CD4-positive, alpha-beta T cell treated with Interleukin-4 for 4 hours (primary cell): ENCODE measurements at places on chromosomes 4 and X.

DNA sequence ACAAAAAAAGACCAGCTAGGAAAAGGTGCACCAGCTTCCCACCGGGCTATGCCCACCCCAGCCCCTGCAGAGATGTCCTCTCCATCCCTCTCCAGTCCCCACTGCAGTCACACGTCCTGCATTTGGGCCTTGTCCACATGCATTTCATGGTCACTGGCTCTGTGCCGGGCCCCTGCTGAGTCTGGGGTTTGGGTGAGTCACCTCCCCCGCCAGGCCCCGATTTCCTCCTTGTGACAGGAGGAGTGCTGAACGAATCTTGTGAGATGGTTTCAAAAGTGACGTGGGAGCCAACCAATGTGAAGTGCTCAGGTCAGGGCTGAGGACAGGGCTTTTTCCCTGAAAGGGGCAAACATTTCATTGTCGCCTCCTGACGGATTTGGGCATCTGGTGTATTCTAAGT lies 7.1 kb downstream of the CPZ start:
- no peak for DNase-seq

DNA sequence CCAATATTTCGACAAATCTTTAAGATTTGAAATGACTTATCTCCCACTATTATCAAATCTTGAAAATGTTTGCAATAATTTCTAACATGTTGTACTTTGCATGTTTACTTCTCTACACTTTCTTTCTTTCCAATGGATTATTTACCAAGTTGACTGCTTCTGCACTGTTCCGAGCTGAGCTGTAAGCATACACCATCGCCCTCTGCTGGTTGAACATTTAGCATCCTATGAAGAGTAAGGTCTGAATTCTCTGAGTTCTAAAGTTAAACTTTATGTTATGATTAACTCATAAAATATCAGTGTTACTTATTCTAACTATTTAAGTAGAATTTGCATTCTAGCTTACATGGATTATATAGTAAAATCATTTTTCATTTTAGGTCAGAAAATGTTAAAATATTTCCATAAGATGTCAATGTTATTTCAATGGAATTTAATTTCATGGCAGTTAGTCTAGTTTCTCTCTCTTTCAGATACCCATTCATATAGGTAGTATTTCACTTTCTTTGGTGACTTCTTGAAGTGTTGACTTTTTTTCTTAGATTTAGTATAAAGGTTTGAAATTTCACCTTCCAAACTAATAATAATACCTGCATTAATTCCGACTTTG lies 137.4 kb downstream of the DKK2 start:
- DNase-seq, result no peak

GRCh38 chrX:69179380-69179911 lies 14.2 kb upstream of the PJA1 start:
- no peak for DNase-seq

DNA sequence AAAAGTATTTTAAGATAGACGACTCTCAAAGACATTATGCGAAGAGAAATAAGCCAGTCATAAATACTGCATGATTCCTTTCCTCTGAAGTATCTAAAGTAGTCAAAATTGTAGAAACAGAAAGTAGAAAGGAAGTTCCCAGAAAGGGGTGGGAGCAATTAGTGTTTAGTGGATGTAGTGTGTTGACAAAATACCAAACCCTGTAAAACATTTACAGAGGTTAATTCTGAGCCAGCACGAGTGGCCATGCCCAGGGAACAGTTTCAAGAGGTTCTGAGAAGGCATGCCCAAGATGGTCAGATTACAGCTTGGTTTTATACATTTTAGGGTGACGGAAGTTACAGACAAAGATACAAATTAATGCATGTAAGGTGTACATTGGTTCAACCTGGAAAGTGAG lies 34.4 kb upstream of the SLC25A4 start:
- DNase-seq, result no peak

DNA sequence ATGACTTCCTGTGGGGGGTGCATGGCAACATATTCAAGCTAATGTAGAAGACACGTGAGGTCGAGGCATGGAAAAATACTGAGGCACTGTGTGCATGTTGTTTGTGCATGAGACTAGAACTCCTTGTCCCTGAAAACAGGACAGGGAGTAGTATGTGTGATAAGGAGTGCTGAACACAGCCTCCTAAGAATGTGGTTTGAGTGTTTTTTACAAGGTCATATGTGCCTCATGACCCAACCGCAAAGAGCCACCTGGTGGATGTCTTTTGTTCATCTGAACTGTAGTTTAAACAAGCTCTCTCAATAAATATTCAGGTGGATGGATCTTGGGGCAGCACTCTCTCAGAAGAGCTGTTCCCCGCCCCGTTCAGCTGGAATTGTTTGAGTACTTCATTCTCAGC lies 226.6 kb downstream of the NLGN4X start:
- DNase-seq, result no peak

GRCh38 chr4:173138624-173139023 lies 30.0 kb upstream of the GALNT7 start:
- DNase-seq, result no peak

DNA sequence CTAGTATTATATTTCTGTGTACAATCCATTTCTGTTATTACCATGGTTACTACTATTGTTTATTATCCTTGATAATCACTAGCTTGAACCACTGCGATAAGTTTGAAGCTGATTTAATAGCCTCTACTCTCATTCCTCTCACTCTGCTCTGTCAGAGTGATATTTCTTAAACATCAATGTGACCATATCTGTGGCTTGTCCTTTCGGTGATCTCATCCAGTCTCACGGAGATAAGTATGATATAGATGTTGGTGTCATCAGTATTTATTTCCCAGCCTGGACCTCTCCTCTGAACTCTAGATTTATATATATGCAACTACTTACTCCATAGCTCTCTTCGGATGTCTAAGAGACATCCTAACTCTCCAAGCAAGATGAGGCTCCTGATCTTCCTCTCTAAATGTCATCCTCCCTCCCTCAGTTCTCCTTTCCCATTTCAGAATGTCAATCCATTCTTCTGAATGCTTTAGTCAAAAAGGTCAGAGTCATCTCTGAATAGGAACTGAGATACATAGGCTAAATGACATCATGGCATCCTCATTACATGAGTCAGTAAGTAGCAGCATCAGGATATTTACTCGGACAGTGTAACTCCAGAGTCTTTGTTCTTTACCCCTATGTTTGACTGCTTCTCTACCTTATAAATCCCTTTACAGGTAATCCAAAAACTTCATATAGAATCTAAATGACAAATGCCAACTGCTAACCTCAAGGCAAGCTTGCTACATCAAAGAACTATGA lies 129.5 kb downstream of the PACRGL start:
- DNase-seq, result no peak

GRCh38 chrX:110066488-110067225 lies 63.7 kb downstream of the TMEM164 start:
- DNase-seq, result no peak

- DNase-seq, result peak; percentile 0
Measured at GRCh38 chrX:153381684-153382532, 19.2 kb downstream of the PNMA6E start.

GRCh38 chr4:119873132-119873531 lies 193.5 kb downstream of the MAD2L1 start:
- DNase-seq, result no peak

DNA sequence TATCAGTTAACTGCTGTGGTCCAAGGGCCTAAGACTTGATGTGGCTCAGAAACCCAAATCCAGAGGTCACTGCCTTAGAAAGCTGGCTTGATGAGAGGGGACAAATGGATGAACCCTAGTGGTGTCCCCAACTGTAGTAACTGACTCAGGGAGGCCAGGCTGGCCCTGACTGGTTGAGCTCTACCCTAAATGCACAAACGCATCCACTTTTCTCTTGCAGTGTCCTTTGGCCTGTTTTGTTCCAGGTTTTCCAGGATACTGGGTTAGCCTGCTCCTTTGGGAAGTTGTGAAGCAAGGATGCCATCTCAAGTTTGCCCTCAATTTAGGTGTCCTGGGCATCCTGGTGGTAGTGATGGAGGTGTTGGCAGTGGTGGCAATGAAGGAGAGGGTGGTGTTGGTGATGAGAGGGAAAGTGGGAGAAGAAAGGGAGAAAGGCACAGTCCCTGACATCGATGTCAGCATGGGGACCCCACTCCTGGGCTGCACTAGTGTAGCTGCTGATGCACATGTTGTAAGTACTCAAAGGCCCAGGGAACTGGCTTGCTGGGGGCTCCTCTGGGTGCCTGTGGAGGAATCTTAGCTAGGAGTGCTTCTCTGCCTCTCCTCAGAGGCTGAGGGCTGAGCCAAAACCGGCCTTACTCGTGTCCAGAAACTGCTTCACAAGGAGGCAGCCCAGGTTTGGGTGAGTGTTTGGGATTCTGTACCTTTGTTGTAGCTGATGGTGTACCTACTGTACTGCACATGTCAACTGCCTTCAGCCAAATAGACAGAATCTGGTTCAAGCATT lies 2.9 kb upstream of the HAND2 start:
- no peak for DNase-seq

GRCh38 chrX:97481228-97481627 lies 597.5 kb downstream of the RPA4 start:
- no peak for DNase-seq

DNA sequence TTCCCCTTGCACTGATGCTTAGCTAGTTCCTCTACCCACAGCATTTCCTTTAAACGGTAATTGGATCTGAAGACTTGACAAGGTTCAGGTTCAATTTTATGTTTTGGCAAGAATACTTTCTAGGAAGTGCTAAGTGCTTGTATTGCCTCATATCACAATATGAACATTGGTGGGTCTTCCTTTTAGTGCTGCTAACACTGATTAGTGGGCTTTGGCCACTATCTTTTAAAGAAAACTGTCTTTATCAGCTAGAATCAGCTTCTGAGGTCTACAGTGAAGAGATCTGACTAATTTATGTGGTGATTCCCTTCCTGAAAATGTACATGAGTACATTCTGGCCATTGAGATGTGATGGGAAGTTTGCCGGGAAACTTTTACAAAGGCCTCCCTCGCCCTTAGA lies 316.7 kb upstream of the KLF3 start:
- no peak for DNase-seq

DNA sequence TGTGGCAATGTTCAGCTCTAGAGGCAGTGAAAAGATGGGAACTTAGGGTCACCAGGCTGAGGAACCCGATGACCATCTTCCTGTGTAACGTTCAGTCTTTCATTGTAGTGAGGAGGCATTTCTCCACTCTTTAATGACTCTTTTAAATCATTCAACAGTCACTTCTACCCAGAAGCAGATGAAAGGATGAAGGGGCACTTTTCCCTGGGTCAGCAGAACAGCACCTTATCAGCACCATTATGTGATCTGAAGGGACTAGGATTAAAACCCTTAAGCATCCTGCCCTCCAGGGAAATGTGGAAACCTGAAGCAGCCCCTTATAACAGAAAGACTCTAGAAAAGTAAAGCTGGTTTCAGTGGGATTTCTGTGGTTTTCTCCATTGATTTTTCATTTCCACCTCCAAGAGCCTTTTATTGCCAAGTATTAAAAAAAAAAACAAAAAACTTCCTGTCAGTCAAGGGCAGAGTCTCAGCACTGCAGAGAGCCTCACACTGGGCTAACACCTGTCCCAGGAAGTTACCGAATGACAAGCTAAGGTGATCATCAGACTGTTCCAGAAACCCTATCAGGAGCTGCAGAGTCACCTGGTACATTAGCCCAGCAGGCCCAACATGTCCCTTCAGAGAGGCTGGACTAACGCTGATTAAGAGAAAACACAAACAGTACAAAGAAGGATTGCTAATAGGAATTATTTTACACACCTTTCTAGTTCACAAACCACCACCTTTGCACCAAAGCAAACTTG lies 185.9 kb downstream of the SHROOM3 start:
- DNase-seq, result no peak

DNA sequence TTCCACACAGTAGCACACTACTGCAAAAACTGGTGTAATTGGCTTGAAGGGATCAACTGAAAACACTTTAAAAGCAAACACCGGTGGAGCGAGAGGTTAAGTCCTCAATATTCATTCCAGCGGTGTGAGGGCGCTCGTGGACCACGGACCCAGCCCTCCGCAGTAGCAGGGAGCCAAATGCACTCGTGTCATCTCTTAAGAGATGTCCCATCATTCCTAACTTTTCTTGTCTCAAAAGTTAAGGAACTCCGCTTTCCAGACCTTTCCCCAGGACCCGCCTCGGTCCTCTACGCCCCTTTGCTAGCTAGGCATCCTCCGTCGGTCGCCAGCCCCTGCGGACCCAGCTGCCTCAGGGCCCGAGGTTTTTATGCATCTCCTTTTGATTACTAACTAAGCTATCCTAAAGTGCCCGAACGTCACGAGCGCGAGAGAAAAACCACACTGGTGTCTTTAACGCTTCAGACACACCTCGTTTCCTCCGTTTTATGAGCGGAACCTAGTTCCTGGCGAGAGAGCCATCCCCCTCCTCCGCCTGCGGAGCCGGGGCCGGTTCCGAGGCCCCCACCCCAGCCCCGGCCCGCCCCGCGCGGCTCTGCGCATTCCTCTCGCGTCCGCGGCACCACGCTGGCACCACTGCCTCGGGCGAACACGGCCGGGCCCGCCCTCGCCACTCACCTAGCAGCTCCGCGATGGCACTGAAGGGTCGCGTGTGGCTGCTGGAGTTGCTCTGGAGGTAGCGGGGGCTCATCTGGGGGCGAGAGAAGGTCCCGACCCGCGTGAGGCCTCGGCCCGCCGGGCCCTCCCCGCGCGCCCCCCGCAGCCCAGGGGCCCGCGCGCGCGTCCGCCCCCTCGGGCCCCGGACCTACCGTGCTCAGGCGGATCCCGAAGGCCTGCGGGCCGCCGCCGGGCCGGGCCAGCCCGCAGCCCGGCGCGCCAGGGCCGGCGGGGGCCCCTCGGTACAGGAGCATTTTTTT lies 723 bp downstream of the MORC4 start:
- peak; percentile 39 for DNase-seq

- no peak for DNase-seq
Measured at GRCh38 chr4:52995360-52996030, 133.4 kb downstream of the RASL11B start.

DNA sequence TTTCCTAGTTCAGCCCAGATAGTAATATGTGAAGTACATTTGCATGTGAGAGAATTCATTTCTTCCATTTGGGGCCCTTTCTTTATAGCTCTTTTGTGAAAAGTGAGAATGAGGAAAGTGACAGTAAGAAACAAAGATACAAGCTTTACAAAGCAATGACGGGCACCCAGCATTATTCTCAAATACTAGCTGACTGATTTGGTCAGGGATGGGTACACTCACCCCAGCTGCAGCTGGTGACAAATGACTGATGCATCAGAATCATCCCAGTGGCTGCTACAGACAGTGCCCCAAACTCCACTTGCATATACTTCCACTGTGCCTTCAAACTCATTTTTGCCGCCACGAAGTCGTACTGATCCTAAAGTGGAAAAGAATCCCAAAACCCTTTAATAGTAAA lies 14.8 kb downstream of the PRSS12 start:
- no peak for DNase-seq

GRCh38 chr4:89486042-89486441 lies 178.4 kb upstream of the GPRIN3 start:
- DNase-seq, result no peak

- no peak for DNase-seq
Measured at GRCh38 chrX:17374619-17375366, at the start of gene NHS. NHS (plus strand) TSS chrX:17375200; CDS start chrX:17375758, 558 bp downstream.

DNA sequence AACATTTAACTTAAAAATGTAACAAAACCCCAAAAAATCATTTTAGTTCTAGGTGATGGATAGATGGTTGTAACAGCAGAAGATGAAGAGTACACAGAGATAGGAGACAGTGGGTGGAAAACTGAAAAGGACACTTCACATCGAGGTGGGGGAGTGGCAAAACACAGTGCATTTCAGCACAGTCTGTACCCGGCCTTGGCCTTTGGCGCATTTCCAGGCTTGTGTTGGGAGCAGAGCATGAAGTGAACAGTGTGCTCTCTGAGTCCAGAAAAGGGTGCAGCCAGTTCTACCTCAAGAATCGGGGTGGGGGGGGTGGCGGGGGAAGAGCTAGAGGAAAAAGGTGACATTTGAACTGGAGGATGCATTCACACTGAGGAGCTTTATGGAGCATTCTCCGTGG lies 4.3 kb downstream of the TSPYL2 start:
- no peak for DNase-seq
